ENCODE measurements at places on chromosomes 3 and 15.
A peak's percentile ranks its signal among the peaks of the same experiment; 100 is the strongest.

DNA sequence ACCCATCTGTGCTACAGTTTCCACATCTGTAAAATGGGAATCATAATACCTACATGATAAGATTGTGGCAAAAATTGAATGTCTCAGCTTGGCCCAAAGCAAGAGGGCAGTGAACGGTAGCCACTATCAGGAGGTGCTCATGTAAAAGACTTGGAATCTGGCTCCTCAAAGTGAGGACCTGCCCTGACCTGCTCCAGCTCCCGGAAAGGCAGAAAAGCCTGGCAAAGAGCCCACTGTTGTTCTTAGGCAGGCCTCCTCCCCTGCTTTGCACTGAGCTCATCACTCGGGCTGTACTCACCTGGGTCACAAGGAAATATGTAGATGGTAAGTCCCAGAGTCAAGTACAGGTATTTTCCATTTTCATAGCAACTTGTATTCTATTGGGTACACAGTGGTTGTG is 250.7 kb upstream of the TBL1XR1 start:
- no peak for DNase-seq

- no peak for DNase-seq
These were observed 203.5 kb downstream of the MECOM start for GRCh38 chr3:169460035-169460434.

GRCh38 chr3:69329892-69330291 is 56.0 kb downstream of the FRMD4B start:
- peak; percentile 80 for DNase-seq

DNA sequence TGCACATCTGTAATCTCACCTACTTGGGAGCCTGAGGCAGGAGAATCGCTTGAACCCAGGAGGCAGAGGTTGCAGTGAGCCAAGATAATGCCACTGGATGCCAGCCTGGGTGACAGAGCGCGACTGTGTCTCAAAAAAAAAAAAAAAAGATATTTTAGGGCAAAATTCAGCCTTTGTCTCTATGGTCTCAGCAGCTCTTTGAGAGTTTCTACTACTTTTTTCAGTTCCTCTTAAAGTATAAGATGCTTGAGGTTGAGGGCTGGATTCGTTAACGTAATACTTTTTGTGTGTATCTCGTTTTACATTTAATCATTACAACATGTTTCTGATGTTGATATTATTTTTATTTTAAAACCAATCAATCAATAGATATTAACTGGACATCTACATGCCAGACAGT is 381.2 kb upstream of the TBL1XR1 start:
- no peak for DNase-seq

DNA sequence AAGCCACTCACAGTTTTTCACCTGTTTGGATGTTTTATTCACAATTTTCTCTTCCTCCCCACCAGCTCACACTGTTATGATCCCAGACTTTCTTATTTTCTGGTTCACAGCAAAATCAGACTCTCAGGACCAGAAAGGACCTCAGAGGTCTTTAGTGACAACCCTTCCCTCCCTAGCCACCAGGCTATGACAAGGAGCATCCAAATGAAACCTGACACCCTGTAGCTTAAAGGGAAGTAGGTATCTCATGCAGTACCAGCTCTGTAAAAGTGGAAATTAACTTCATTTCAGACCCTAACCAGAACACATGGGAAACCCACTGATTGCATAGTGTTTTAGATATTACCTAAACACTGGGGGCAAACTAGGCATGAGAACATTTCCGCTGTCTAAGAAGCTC is 45.3 kb downstream of the ATP13A5 start:
- DNase-seq = no peak

DNA sequence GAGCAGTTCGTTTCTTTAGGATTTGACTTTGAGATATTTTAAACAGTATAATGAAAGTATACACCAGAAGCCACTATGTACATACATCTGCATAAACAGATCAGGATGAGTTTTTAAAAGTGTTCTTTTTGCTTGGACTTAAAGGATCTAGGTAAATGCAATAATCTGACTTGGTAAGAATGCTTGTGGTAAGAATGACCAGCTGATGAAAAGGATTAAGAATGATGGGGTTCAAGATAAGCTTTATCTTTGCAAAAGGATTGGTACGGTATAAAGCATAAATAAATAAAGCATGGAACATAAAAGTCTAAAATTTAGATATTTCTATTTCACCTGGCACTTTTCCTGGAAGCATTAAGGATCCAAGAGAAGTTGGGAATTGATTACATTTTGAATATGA is 9.8 kb upstream of the MME start:
- DNase-seq = no peak

DNA sequence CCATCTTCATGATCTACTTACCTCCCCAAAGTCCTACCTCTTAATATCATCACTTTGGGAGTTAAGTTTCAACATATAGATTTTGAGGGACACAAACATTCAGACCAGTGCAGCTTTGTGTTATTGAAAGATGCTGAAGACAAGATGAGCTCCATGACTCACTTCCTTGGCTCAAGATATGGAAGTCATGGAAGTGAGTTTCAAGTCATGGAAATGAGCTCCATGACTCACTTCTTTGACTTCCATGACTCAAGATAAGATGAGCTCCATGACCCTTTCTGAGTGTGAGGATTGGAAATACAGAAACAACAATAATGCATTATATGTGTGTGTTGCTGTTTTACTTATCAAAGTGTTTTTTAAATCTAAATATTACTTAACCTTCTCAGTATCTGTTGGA is 170.2 kb upstream of the TPRG1 start:
- peak; percentile 47 for DNase-seq

DNA sequence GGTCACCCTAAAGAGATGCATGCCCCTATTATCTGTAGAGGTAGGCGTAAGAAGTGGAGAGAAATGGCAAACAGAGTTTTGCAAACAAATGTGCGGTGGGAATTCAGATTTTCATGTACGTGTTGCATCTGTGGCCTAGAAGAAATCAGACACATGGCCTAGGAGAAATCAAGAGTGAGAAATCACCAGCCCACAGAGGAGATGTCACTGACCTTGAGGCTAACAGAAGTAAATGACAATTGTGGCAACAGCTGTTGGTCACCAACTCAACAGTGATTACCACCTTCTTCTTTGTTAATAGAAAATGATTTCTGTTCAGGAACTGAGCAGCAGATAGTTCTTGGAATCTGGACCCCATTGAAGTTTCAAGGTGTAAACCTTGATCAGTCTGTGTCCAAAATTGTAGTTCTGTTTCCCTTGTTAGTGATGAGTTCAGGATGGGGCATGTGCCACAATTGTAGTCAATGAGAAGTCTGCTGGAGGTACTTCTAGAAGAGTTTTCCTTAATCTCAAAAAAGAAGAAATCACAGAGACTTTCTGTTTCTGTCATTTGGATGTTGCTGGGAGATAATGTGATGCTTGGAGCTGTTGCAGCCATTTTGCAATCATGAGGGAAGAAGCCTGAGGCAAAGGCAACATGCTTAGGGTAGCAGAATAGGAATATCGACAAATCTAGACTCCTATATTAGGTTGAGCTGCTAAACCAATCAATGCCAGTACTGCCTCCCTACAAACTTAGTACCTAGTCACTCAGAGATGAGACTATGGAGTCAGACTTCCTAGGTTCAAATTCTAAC is 34.3 kb upstream of the RFTN1 start:
- DNase-seq = no peak

GRCh38 chr15:68770216-68770615 is 50.5 kb downstream of the ANP32A start:
- no peak for DNase-seq

DNA sequence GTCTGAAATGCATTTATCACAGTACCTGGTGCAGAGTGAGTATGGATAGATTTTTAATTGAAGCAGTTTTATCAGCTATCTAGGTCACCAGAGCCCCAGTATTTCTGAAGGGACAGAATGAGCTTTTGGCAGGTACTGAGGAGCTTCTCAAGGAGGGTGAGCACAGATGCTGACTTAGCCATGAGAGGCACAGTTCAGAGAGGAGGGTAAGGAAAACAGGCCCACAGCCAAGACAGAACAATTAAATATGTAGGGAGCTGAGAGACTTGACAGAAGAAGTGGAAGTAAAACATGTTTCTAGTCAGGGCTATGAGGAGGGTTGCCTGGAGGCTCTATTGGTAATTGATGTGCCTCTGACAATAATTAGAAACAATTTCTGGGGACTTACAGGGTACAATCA is 20.1 kb downstream of the ZNF80 start:
- DNase-seq = no peak

GRCh38 chr3:2525968-2526367 is 427.3 kb downstream of the CNTN4 start:
- DNase-seq = no peak

DNA sequence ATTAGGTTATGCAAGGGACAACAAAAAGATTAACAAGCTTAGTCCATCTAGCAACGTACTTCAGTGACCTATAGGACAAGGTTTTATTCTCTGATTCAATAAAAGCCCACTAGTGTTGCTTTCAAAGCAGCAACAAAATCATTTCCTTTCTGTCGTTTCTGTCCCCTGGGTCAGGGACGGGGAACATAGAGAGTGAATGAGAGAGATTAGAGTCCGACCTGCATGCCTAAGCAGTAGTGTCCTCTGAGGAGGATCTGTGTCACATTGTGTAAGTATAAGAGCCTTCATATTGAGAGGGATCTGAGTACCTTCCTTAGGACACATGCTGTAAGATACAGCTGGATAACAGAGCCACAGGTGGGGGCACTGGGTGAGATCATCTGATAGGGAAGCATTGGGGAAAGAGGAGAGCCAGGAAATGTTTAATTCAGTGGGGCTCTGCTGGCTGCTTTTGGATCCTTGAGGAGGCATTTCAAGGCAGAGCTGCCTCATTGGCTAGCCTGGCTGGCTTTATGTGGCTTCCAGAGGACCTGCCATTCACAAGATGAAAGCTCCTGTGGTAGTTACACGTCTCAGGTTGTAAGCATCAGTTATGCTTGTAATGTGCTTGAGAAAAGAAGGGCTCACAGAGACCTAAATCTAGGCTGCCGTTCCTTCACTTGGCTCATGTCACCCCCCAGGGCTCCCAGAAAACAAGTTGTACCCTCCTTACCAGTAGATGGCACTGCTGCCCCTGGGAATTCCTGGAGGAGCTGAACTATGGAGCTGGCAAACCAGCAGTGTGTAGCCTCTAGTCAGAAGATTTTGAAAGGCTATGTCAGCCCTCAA is 2.7 kb downstream of the TMEM108 start:
- peak; percentile 12 for DNase-seq

GRCh38 chr3:116285781-116286421 is 159.4 kb downstream of the LSAMP start:
- no peak for DNase-seq

- no peak for DNase-seq
These were observed 455 bp upstream of the TRPM1 start for GRCh38 chr15:31102039-31102321.

DNA sequence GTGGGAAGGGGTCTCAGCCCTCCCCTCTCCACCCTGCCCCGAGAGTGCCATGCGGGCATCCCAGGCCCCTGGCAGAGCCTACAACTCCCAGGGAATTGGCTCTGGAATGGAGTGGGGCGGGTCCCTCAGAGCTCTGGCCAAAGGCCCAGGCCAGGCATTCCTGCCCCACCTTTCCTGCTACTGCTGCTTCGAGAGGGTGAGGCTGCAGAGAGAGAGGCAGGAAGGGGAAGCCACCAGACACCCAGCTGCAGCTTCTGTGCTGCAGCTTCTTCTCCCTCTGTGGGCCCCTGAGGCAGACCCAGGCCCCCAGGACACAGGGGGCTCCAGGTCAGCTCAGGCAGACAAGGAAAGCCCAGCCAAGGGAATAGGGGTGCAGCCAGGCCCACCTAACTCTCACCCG is 2.7 kb downstream of the ALS2CL start:
- DNase-seq = no peak

DNA sequence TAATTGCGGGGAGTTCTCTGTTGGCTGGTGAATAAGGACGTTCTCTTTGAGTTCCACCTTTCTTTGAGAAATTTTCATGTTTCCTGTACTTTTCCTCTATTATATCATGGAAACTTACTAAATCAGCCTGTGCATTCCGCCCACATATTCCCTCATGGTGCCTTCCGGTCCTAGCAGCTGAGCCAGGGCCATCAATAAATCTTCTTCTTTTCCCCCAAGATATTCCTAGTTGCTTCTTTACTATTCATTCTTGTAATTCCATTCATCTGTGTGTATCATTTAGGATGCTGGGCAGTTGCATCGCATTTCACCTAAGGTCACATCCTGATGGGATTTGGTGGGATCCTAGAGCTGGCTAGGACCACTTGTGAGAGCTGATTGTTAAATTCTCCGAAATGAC is 139.2 kb downstream of the RBMS3 start:
- no peak for DNase-seq

Data from AG04449 (cell line).